Kasumi-1 (cell line): ENCODE measurements at places on chromosomes 2 and 18.

DNA sequence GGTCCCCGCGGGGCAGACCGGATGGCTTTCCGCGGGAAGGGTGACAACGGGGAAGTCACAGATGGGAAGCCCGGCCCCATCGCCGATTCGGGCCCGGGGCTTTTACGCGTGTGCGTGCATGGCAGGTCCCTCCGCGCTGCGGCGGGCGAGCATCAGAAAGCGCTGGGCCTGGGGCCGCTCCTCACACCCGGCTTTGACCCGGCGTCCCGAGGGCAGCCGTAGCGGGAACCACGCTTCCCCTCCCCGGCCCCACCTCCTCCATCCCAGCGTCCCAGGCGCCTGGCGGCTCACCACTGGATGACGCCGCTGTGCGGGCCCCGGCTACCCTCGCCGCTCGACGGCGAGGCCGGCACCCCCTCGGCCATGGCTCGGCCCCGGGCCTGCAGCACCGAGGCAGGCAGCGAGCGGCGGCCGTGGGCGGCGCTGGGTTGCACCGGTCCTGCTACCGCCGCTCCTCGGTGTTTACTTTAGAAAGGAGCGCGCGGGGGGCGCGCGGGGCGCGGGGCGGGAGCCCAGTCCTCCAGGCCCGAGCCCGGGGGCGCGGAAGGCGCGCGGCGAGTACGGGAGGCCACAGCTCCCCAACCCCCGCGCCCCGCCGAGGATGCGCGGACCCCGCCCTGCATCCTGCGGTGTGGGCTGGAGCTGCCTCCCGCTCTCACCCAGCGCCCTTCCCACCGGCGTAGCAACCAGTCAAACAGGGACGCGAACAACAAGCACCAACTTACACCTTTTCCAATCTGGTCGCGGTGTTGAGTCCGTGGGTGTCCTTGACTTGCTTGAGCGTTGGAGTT is 806 bp downstream of the RFX8 start:
- peak; percentile 9 for DNase-seq

DNA sequence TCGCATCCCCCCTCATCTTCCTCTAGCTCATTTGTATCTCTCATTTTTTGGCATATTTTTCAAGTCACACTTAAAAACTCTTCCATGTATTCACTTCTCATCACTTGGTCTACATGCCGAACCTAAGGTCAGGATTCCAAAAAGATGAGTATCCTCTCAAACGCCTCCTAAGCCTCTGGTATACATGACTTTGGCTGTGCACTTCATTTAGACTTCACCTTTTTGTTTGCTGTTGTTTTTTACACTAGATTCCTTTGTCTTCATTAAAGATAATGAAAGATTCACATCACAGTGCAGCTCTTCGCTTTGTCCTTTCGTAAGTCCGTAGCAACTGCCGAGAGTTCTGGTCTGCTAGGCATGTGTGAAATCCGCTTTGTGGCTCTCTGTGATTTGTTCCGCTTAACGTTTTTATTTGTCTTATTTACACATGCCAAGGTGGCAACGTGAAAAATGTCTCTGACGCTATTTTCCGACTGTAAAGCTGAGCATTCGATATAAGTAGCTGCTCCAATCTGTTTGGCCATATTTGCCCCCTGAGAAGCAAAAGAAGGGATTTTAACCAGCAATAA is 17.7 kb downstream of the RND3 start:
- DNase-seq: no peak

DNA sequence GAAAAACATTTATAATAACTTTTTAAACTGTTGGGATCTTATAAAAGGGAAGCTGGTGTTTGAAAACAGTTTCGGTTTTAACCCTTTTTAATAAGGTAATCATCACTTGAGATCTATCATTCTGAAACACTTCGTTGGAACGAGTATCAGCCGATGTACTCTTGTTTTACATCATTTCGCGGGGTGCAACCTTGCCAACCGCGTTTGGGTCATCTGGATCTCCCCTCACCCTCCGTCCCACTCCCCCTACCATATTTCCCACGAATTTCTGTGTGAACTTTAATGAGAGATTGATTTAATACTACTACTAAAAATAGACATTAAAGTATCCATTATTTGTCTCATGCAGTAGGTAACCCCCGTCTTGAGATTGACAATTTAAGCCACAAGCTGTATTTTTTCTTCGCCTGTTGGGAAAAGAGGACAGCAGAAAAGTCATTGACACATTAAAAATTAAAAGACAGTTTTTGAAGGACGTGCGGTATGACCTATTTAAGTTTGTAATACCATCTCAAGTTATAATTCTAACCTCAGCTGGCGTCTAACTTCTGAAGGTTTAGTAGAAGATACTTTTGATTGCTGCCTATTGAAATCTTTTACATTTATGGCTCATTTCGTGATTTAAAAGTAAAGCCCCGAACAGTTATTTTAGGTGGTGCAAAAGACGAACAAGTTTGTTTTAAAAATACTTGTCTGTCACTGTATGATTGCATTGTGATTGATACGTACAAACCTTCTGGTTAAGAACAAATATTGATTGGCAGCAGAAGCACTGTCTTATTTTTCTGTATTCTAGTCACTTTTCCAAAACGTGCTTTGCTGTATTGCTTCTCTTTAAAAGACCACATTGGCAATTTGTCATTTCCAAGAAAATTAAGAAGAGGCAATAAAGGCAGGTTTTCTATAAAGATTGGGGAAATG is 1.5 kb downstream of the CREB1 start:
- DNase-seq: no peak

- no peak for DNase-seq
Measured at GRCh38 chr2:47046271-47046670, 108.8 kb downstream of the STPG4 start.
